ENCODE measurements at places on chromosomes 5 and 9.
A peak's percentile ranks its signal among the peaks of the same experiment; 100 is the strongest.

- DNase-seq, result no peak
Measured at GRCh38 chr9:127637322-127637847, 25.3 kb downstream of the STXBP1 start.

GRCh38 chr9:27828908-27829307 is 255.6 kb upstream of the C9orf72 start:
- DNase-seq, result no peak

DNA sequence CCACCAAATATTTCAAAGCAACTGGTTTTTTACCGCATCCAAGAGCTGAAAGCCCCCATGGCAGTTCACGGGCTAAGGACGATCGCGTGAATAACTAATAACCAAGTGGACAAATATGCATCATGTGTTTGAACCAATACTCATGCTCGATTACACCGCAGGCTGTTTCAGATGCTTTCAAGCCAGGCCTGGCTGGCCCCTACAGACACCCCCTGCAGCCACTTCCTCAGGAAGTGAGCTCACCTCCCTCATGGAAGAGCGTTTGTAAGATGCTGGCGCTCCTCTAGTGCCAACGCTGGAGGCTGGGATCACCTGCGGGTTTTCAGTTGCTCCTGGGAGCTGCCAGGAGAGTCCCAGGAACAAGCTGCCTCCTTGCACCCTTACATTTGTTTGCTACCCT is 53.9 kb upstream of the PTCH1 start:
- no peak for DNase-seq

DNA sequence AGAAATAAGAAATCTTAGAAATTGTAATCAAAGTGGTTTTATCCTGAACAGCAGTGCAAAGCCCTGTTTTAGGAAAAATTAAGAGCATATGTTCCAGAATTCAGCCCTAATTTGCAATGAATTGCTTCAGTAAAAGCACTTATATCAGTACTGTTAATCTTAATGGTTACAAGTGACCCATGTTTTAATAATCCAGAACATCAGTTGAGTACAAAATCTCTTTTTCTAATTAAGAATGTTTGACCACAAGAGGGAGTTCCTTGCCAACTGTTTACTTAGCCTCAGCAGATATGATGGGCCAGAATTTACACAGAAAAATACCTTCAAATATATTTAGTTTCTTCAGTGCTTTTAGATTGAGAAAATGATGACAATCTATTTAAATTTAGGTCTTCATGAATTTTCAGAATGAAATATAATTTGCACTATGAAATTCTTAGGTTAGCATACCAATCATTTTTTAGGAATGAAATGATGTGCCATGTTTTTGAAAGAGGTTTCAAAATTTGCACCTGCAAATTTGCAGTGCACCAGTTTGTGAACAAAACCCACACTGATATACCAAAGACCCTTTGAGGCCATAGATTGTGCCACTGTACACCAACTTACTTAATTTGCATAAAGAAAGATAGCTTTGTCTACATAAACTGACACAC is 926.3 kb upstream of the ARRDC3 start:
- DNase-seq, result no peak

DNA sequence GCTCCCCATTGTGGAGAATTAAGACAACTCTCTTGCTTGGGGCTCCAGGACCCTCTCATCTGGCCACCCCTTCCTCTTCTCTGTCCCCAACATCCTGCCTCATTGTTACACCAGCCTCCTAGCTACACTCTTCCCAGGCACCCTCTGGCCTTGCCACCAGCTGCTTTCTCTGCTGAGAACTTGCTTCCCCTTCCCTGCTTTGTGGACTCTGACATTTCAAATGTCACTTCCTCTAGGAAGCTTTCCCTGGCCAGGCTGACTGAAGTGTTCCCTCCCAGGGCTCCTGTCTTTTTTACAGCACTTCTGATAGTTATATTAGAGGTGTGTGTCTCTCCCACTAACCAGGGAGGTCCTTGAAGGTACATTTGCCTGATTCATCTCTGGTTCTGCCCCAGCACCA is 194.0 kb upstream of the KLF4 start:
- no peak for DNase-seq

DNA sequence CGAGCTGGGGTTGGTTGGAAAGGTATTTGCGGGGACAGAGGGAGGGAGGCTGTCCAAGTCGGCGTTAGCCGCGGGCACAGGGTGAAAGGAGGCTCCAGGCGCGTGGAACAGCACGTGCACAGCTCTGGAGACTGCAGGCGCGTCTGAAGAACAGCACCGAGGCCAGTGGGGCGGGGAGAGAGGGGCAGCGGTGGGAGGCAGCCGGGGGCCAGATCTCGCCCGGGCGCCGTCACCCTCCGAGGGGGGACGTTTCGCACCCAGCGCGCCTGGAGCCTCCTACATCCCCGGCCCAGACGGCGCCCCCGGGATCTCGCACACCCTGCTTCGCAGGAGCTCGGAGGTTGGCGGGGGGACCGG is 79.6 kb downstream of the NTNG2 start:
- no peak for DNase-seq

GRCh38 chr5:1495525-1495897 is 28.2 kb downstream of the LPCAT1 start:
- no peak for DNase-seq

DNA sequence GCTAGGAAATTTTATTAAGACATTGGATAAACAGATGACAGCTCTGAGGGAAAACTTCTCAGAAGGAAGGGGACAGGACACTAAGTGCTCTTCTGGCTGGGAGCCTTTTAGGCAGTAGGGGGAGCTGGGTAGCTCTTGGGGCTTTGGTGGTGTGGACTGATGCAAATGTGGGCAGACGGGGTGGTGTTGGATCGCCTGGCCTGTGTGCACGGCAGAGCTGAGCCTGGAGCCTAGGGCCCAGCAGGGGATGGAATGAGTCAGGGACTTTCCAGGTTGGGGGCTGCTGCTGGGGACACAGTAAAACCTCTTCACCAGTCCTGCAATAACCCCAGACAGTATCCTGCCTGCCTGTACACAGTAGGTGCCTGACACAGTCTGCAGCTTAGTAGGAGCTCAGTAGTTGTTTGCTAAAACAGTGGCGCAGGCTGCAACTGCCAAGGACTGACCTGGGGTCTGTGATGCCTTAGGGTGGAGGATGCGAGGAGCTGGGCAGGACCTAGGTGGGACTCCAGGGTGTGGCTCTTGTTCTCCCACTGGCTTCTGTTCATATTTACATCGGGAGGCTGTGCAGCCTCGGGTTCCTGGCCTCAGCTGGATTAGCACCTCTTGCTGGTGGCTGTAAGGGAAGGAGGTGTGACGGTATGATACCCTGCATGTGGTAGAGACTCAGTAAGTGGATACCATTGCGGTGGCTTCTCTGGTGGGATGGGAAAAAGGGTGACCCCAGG is 83.8 kb downstream of the DAB2IP start:
- DNase-seq, result peak; percentile 43

DNA sequence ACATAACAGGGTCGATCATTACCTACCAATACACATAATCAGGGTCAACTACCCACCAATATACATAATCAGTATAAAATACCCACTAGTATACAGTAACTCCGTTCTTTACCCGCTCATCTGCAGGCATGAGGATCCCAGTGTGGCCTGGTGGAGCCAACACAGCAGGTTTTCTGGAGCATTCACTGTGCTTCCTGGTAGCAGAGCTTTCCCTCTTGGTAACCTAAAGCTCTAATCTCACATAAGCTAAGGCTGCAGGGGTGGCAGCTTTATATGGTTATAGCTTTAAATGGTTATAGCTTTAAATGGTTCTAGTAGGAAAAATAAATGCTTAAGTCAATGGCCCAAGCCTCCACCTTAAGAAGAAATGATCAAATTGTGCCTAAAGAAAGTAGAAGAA is 11.9 kb downstream of the LCN1 start:
- DNase-seq, result no peak

- DNase-seq, result no peak
Measured at GRCh38 chr5:9951865-9952516, 297.7 kb downstream of the ATPSCKMT start.

- no peak for DNase-seq
Measured at GRCh38 chr9:125375820-125376219, 114.2 kb downstream of the GAPVD1 start.

- DNase-seq, result no peak
Measured at GRCh38 chr5:142151436-142152383, 43.1 kb downstream of the NDFIP1 start.

- DNase-seq, result no peak
Measured at GRCh38 chr5:174736777-174737176, 12.4 kb downstream of the MSX2 start.

DNA sequence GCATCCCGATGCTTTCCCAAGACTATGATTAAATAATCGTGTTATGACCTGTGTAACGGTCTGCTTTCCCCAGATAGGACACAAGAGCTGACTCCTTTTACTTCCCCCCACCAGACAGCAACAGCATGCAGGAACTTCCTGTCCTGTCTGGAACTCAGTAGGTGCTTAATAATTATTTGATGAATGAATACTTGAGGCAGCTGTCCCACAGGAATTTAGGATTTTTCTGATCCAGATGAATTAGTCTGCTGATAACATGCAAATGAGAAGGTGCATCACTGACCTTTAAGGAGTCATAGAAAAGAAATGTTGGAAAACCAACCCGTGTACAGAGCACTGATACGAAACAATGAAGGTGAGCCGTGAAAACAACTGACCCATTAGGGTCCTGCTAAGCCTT is 12.2 kb downstream of the RNF130 start:
- DNase-seq, result no peak

DNA sequence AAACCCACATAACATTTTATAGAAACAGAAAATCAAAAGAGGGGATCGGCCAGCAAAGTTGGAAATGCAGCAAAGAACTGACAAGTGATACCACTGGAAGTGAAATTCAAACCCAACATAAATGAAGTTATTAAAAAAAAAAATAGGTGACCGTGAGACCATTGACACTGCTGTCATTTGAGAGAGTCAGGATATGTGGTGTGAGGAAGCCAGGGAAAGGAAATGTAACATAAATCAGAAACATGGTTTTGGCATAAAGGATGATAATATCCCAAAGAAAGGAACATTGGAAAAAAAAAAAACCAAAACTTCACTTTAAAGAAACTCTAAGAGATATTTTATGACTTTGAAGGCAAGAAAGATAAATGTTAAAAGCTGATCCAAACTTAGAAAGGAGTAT is 312.4 kb upstream of the PIK3R1 start:
- no peak for DNase-seq

- DNase-seq, result no peak
Measured at GRCh38 chr5:126975796-126976195, 54.6 kb downstream of the MARCHF3 start.

GRCh38 chr9:36734737-36735136 is 162.0 kb downstream of the MELK start:
- no peak for DNase-seq

DNA sequence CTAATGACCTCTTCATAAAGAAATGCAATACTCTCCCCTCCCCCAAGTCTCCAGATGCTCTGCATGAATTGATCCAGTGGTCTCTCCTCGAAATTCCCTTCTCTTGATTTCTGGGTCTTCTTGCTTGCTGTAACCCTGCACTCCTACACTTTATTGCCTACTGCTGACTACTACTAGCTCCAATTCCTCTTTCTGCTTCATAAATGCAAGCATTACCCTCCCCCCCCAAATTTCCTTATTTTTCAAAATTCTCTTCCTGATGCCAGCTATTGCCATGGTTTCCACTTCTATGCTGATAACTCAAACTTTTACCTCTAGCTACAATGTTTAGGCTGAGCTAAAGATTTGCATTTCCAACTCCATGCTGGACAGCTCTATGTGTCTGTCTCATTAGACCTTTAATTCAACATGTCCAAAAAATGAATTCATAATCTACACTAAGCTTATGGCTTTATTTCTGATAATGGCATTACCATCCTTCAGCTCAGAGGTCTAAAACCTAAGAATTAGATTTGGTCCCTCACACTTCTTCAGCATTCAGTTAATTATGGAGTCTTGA is 1.4 kb downstream of the ZBTB26 start:
- DNase-seq, result no peak

- no peak for DNase-seq
Measured at GRCh38 chr5:135324897-135325650, 74.0 kb downstream of the MACROH2A1 start.

GRCh38 chr9:37575511-37575914 is 667 bp downstream of the FBXO10 start:
- no peak for DNase-seq

DNA sequence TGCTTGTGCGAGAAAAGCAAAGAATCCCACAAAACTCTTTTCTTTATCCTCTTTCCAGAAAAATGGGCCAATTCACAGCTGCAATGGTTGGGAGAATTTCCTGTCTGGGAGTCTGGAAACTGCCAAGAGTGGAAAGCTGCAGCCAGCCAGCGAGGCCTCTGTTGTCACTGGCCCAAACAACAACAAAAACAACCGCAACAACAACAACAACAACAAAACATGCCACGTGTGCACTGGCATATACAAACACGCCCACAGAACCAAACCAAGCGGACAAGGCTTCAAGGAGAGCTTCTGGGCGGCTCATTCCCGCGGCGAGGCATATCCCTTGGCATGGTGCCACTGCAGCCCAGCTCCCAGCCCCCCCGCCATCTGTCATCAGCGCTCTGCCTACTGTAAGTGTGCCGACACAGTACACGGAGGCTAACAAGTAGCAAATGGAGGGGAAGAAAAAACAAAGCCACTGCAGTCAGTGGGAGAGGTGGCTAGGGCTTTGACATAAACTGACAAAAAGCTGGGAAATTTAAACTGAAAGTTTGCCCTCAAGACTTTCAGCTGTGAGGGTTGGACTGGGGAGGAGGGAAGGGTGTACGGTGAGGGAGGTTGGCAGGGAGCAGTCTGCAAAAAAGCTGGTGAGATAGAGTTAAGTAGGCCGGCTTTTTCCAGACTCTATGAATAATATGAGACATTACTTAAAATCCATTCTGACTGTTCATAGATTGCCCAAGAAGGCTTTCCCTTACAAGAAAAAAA is 165.0 kb upstream of the ZNF462 start:
- no peak for DNase-seq

DNA sequence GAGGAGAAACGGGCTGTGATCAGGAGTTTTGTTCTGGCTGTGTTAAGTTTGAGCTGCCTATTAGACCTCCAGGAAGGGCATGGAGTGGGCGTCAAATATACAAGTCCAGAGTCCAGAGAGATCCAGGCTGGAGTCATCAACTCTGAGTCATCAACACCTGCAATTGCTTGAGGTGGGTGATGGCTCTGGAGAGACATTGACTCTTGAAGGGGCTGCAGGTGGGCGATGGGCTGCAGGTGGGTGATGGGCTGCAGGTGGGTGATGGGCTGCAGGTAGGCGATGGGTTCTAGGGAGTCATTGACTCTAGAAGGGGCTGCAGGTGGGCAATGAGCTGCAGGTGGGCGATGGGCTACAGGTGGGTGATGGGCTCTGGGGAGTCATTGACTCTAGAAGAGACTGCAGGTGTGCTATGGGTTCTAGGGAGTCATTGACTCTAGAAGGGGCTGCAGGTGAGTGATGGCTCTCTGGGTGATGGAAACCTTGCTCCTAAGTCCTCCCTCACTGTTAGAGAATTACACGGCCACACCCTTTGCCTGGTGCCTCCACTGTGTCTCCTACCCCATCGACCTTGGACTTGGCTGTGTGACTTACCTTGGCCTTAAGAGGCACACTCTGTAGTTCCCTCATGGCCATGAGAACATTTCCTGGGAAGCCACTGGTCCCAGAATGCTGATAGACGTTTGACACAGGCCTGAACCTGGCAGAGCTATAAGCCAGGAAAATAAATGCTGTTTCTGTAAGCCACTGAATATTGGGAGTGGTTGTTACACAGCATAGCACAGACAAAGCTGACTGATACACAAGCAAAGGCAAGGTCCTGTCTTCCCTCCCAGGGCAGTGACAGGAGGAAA is 10.4 kb upstream of the FIBCD1 start:
- DNase-seq, result no peak
